HFFc6 (cell line): ENCODE measurements at places on chromosomes 3 and 15. TPM values are rescaled to one million over a fixed set of nuclear protein-coding genes. Genes with fewer than 3 reads are reported as not detected.
A peak's percentile ranks its signal among the peaks of the same experiment; 100 is the strongest.

DNA sequence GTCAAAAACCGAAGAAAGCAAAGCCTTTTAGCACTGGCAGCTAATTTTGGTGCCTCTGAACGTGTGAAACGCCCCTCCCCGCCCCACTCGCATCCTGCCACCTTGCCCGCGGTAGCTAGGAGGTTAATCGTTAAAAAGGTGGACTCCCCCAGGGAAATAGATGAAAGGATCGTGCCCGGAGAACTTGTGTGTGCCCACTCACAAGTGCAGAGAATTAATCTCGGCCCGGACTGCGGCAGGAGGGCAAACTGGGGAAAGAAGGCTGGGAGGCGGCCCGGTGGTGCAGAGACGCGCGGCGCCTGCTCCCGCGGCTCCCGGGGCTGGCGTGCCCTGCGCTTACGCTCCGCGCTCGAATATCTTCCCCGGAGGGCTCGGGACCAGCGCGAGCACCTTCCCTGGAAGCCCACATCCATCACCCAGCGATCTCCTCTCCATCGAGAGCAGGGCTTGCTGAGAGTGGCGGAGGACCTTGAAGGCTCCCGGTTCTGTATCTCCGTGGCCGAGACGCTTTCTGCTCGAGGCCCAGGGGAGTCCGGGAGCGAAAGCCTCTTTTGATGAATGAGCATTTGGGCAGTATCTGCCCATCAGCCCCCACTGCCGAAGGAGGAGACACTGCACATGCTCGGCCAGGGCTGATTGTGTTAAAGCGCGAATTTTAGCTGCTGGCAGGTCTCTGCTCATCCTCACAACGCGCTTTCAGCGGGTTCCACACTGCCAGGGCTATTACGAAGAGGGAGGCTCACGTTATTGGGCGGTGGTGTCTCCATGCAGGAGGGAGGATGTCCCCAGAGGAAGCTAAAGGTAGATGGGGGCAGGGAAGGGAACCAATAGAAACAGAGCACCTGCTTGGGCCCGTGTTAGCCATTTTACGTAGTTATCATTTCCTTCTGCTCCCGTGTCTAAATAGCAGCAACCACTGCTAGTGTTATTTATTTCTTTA, 1.3 kb upstream of the SPTSSB start:
- peak overlapping the region; percentile 81 for H3K4me3 ChIP-seq
- peaks cover 20% of the 10 kb centered on the region for H3K27me3 ChIP-seq
- H3K36me3 ChIP-seq, result no peaks in the 10 kb centered on the region
- peaks cover 13% of the 10 kb centered on the region for H3K4me1 ChIP-seq

DNA sequence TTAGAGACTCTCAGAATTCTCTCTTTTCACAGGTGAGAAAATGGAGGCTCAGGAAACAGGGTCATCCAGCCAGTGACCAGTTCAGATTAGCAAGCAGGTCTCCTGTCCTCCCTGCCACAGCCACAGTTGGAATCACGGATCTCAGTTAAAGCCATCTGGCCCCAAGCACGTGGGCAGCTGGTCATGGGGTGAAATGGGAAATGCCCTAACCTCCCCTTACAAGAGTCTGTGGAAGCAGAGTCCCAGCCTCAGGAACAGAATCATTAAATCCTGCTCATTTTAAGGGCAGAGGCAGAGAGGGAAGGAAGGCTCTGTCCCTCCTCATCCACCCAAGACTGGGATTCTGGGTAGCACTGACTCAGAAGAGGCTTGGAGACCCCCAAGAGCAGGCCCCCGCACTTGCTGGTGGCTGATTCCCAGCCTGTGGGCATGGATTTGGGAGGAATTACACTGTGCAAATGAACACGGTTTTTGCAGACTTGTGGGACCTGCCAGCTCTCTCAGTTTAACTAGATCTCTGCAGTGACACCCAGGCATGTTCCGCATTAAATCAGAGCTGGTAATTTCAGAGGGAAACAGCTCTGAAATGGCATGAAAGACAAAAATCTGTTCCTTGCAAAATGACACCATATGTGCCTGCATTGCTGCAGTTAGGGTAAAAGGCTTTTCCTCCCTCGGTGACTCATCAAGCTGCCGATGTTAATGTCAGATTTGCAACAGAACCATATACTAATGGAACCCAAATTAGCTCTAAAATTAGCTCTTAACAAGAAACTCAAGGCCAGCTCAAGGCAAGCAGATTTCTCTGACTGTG, 89.0 kb downstream of the BDH1 start:
- no peaks in the 10 kb centered on the region for H3K36me3 ChIP-seq
- H3K4me1 ChIP-seq, result peaks cover 88% of the 10 kb centered on the region
- peak overlapping the region; percentile 81 for H3K4me3 ChIP-seq
- peak; percentile 77 for DNase-seq
- H3K27me3 ChIP-seq, result peaks cover 2% of the 10 kb centered on the region; the same call in 1 of the 2 replicates

DNA sequence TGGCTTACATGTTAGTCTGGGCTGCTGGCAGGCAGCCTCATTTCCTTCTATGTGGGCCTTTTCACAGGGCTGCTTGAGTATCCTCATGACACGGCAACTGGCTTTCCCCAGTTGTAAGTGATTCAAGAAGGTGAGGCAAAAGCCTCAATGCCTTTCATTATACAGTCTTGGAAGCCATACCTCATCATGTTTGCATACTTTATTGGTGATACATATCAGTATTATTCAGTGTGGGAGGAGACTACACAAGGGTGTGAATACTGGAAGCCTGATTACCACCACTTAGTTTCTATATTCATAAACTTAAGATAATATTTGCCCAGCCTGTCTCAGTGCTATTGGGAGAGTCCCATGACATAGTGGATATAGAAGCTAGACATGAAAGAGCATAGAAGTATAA, 346.8 kb downstream of the SOX2 start:
- no peak overlapping the region for H3K27ac ChIP-seq
- H3K36me3 ChIP-seq, result no peaks in the 10 kb centered on the region
- no peaks in the 10 kb centered on the region for H3K4me1 ChIP-seq
- H3K27me3 ChIP-seq, result peaks cover 2% of the 10 kb centered on the region; the same call in 1 of the 2 replicates
- no peak for DNase-seq

- no peak overlapping the region for H3K27ac ChIP-seq
- DNase-seq, result no peak
- H3K27me3 ChIP-seq, result no peaks in the 10 kb centered on the region
Observed at GRCh38 chr3:189334064-189334920, 162.5 kb downstream of the TPRG1 start.

- peak overlapping the region; percentile 42 for H3K27ac ChIP-seq
- peak overlapping the region; percentile 95 for H3K4me3 ChIP-seq
- peaks cover 2% of the 10 kb centered on the region; the same call in 1 of the 2 replicates for H3K27me3 ChIP-seq
- H3K4me1 ChIP-seq, result peaks cover 41% of the 10 kb centered on the region
- DNase-seq, result no peak
Observed at GRCh38 chr3:126473292-126474168, 2.2 kb downstream of the ZXDC start.

Gene KLF15
- total RNA-seq, result 1.1 and 1.2 TPM in 2 replicates

Gene BCHE
- not detected in 3 replicates for total RNA-seq

Gene ACAA1
- 49.4 to 61.8 TPM (median 57.1 TPM) in 3 replicates for total RNA-seq

Gene HAUS2
- total RNA-seq, result 22.3 and 27.1 TPM in 2 replicates
